ENCODE measurements at places on chromosomes 13 and 19. TPM values are rescaled to one million over a fixed set of nuclear protein-coding genes. Genes with fewer than 3 reads are reported as not detected.

DNA sequence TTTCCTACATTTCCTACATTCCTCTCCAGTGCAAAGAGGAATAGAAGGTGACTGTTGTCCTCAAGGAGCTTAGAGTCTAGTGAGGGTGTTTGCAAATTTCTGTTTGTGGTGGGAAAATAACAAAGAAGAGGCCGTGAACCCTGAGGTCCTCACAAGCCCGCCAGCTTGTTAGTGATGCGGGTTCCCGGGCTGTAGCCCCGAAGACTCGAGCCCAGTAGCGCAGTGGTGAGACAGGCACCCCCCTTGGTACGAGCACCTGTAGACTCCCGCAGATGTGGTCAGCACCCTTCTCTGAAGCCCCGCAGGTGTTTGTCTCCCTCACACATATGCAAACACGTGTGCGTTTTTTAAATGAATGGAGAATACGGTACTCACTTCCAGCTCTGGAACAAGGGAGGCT, 26.5 kb upstream of the SPACA7 start:
- no peak for DNase-seq

- DNase-seq: no peak
Observed at GRCh38 chr13:102569488-102569887, 27.3 kb upstream of the TPP2 start.

DNA sequence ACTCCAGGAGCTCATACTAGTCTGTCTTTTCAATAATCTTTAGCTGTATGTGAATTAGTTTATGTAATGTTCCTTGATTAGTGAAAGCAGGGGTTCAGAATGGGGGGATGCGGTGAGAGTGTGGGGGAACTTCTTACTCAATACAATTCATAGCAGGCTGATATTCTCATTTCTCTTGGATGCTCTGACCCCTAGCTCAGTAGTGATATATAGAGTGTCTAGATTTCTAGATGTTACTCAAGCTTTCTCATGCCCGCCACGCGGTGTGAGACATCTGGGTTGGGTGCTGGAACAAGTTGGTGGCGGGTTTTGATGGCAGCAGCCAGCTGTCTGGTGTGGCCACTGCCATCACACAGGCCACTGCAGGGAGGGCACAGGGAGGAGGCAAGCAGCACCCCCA, 39.3 kb upstream of the FLT1 start:
- DNase-seq: no peak

- no peak for DNase-seq
Observed at GRCh38 chr19:1601613-1602064, 3.6 kb downstream of the UQCR11 start.

- DNase-seq: no peak
Observed at GRCh38 chr19:31515931-31516330, 166.7 kb upstream of the TSHZ3 start.

Gene ANKRD24
- total RNA-seq: 0.30 TPM

Gene SIGLEC8
- total RNA-seq: 0.18 TPM

Gene FFAR1
- total RNA-seq: 0.09 TPM
